Renal cortical epithelial cell (primary cell): ENCODE measurements at places on chromosomes 2 and 18.
A peak's percentile ranks its signal among the peaks of the same experiment; 100 is the strongest.

GRCh38 chr2:19198381-19198780 lies 160.0 kb downstream of the OSR1 start:
- DNase-seq, result no peak

DNA sequence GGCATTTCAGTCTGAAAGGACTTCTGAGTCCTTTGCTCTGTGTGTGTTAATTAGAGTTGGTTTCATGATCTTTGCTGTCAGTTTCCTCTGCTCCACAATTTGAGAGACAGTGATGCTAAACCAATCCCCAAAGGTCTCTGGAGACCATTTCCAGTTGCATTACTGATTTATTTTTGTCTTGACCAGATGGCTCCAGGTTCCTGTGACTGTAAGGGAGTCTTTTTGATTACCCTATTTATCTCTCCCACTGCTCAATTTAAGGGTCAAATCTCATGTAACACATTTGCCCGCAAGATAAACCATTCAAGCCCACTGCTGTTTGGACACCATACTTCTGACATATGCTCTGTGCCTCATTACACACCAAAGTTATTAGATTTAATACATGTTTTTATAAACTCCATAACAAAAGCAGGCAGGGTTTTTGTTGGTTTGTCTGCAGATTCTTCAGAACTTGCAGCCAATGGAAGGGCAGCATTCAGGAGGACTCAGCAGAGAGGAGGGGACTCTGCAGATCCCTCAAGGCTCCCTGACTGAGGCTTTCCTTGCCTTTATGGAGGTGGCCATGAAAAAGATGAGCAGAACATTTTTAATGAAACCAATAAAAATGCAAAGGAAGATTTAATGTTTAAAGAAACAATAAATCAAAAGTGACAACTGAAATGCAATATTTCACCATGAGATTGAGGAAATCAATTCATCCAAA lies 889.3 kb upstream of the CELF4 start:
- no peak for DNase-seq

GRCh38 chr2:183416753-183417152 lies 292.5 kb downstream of the NUP35 start:
- no peak for DNase-seq

DNA sequence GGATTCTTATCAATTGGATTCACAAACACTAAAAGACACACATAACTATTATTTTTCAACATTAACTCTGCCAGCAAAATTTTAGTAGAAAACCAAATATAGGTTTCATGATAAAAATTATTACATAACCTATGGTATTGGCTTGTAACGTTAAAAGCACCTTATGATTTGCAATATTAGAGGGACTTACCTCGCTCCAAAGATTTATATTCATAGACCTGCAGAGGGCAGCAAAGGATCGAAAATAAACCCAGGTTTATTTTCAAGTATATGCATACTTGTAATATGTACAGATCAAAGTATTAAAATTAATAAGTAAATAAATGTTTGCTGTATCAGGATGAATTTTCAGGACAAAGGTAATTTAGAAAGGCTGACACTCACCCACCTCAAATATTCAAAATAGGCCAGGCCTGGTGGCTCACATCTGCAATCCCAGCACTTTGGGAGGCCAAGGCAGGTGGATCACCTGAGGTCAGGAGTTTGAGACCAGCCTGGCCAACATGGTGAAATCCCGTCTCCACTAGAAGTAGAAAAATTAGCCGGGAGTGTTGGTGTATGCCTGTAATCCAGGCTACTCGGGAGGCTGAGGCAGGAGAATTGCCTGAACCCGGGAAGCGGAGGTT lies 45.3 kb downstream of the LRPPRC start:
- DNase-seq, result peak; percentile 47

- no peak for DNase-seq
Measured at GRCh38 chr18:62324917-62325805, at the start of gene TNFRSF11A. TSS of gene TNFRSF11A (plus strand) at chr18:62325310. CDS start at chr18:62325353, 43 bp downstream.

DNA sequence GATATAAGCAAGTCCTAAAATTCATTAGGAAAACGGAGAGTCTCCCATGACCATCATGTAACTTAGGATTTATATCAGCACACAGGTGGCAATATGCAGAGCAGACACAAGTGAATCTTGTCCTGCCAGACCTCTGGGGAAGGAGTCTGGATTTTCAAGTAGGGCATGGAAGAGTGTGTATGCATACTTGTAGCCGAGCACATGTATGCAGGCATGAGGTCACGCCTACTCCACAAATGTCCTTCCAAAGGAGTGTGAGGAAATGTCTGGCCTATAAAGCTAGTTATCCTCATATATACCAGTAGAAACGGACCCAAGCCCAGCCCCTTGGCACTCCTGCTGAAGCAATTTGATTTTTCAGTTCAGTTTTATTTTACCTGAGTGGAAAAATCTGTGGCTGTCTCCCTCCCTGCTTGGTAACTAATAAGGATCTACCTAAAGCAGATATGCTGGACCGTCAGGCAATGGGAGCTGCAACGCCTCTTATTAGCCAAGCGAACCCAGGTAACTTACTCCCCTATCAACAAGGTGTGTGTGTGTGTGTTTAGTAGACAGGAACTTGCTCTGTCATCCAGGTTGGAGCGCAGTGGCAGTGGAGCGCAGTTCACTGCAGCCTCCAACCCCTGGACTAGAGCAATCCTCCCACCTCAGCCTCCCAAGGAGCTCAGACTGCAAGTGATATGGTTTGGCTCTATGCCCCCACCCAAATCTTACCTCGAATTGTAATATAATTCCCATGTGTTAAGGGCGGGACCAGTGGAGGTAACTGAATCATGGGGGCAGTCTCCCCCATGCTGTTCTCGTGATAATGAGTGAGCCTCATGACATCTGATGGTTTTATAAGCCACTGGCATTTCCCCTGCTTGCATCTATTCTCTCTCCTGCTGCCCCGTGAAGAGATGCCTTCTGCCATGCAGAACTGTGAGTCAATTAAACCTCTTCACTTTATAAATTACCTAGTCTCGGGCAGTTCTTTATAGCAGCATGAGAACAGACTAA lies 2.8 kb downstream of the STAT1 start:
- DNase-seq, result no peak

GRCh38 chr2:160429248-160430000 lies 64.2 kb downstream of the RBMS1 start:
- DNase-seq, result peak; percentile 78

DNA sequence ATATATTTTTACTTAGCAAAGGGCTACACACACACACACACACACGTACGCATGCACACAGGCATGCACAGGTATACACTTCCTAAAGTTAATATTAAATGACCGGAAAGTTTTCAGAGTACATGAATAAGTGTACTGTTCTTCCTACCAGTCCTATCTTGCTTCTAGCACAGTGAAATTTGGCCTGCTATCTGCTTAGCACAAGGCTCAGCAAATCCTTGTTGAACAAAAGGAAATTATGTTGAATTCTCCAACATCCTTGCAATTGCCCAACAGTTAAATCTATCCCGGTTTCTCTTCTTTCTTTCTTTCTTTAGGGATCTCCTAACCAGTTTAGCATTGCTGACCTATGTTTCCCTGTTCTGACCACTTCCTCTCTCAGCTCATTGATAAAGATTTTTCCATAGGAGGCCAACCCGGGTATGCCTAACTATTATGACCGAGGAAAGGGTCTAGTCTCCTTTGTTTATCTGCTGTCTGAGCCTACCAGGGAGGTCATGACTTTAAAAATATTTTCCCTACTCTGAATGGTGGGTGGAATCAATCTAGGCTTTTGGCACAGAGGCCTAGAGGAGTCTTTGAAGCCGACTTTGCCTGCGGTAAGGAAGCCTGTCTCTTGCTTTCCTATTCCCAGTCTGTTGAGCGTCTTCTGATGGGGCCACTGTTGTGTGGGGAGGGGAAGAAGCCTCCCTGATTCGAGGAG lies 400.7 kb downstream of the HRH4 start:
- no peak for DNase-seq

GRCh38 chr2:112685271-112685884 lies 35.4 kb upstream of the NT5DC4 start:
- DNase-seq, result no peak

- DNase-seq, result peak; percentile 68
Measured at GRCh38 chr2:105502625-105503334, 103.9 kb upstream of the FHL2 start.

GRCh38 chr2:105841551-105841950 lies 96.8 kb downstream of the NCK2 start:
- DNase-seq, result no peak

DNA sequence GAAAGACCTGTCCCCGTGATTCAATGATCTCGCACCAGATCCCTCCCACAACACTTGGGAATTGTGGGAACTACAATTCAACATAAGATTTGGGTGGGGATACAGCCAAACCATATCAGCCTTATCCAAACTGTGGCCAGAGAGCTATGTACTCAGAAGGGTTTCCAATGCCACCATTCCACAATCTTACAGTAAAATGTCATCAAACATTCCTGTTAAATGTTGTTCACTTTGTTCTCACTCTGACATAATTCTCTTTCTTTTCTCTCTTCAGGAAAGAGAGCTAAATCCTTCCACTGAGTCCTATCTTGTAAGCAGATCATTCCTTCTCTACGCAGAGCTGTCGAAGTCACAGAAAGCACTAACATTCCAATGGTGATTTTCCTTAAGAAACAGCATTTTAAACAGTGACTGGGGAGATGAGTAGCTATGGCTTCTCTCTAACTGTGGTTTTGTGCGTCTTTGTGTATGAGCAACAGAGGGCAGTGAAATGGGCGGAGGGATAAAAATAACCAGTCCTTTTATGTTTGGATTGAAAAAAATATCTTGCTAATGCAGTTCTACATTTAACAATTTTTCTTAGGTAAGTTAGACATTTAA lies 684.7 kb downstream of the EPHA4 start:
- no peak for DNase-seq

DNA sequence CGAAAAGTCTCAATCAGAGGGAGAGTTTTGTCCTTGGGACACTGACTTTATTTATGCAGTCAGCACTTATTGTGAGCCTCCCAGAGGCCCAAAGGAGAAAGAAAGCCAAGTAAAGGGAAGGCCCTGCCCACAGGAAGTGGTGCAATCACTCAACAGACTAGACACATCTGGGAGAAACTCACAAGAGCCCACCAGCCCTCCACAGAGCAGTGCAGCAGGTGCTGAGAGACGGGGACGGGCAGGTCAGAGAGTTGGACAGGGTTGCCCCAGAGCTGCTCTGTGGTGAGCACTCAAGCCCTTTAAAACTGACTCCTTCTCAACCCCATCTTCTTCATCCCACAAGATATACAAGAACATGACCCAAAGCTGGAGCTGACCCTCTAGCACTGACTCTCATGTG lies 96.0 kb downstream of the TFCP2L1 start:
- no peak for DNase-seq

GRCh38 chr2:69973335-69973735 lies 11.9 kb upstream of the ASPRV1 start:
- DNase-seq, result no peak

DNA sequence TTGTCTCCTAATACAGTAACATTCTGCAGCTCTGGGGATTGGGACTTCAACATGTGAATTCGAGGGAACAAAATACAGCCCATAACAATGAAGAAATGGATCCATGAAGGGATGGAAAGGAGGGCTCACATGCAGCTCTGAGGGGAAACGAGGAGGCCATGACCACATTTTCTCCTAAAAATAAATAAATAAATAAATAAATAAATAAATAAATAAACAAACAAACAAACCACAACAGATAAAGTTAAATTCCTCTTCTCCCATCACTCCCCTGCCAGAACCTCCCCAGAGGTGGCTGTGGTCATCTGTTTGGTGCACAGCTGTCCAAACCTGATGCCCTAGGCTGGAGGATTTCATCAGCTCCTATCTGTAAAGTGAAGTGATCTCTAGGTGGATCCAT lies 42.7 kb downstream of the MAL start:
- no peak for DNase-seq

DNA sequence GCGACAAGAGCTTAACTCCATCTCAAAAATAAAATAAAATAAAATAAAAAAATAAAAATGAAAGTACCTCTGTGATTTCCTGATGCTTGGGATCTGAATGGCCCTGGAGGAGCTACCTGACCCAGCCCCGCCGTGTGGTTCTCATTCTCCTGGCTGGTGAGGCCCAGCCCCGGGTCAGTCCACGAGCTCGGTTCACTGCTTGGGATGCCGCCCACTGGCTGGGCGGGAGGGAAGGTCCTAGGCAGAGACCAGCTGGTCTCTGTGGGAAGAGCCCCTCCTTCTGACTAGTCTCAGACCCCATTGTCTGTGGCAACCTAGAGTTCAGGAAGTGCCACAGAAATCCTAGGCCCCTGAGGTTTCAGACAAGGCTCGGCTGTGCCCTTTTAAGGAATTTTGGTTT lies 55.1 kb upstream of the DLGAP1 start:
- no peak for DNase-seq

- peak; percentile 84 for DNase-seq
Measured at GRCh38 chr2:33477473-33478468, 1.3 kb downstream of the RASGRP3 start.

DNA sequence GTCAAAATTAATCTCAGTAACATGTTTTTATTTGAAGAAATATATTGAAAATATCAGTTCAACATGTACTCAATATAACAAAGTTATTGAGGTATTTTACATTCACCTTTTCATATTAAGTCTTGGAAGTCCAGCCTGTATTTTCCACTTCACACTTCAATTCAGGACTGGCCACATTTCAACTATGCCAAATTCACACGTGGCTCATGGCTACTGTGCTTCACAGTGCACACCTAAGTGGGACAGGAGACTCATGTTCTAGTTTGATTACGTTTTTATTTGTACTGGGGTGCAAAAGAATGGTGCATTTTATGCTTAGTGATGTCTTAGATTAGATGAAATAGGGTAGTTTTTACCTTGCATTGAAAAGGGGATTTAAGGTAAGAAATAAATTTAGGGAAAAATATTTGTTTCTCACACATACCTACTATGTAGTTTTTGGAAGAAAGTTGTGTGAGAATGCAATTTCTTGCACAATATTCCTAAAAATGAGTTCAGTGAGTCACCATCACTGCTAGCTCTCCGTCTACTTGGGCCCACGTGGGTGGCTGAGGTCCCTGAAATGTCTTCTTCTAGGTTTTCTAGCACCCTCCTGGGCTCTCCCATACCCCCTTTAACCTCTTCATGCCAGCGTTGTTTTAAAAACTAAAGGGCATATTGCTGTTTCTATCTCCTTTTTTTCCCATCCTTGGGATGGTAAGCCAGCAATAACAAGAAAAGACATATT lies 87.0 kb downstream of the ST6GAL2 start:
- no peak for DNase-seq

DNA sequence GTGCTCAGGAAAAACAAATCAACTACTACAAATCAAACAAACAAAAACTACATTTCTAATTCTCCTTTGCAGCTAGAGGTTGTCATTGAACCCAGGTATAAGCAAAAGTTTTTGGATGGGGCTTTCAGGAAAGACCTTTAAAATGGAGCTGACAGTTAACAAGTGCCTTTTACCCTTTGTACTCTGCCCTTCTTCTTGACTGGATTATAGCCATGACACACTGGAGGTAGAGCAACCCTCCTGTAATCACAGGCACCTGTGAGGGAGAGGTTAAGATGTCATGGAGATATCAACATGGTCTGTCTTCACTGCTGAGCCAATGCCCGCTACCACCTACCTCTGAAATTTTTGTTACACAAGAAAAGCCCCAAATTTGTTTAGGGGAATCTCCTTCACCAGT lies 100.0 kb upstream of the GLS start:
- DNase-seq, result no peak

DNA sequence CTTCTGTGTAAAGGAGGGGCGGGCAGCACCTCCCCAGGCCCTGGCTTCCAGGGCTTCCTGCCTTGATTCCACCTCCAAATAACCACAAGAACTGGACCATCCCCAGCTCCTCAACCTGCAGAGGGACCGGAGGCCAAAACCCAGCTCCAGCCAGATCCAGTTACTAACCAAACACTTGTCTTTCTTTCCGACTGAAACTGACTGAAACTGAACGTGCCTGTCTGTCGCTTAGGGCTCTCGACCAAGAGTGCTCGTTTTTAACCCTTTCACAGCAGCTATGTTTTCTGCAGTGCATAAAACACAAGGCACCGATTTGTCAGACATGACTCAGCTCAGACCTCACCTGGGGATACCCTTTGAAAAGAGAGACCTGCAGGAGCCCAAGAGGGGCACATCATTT lies 249.9 kb upstream of the SIX2 start:
- no peak for DNase-seq
